ENCODE measurements at places on chromosomes 3 and 15.

DNA sequence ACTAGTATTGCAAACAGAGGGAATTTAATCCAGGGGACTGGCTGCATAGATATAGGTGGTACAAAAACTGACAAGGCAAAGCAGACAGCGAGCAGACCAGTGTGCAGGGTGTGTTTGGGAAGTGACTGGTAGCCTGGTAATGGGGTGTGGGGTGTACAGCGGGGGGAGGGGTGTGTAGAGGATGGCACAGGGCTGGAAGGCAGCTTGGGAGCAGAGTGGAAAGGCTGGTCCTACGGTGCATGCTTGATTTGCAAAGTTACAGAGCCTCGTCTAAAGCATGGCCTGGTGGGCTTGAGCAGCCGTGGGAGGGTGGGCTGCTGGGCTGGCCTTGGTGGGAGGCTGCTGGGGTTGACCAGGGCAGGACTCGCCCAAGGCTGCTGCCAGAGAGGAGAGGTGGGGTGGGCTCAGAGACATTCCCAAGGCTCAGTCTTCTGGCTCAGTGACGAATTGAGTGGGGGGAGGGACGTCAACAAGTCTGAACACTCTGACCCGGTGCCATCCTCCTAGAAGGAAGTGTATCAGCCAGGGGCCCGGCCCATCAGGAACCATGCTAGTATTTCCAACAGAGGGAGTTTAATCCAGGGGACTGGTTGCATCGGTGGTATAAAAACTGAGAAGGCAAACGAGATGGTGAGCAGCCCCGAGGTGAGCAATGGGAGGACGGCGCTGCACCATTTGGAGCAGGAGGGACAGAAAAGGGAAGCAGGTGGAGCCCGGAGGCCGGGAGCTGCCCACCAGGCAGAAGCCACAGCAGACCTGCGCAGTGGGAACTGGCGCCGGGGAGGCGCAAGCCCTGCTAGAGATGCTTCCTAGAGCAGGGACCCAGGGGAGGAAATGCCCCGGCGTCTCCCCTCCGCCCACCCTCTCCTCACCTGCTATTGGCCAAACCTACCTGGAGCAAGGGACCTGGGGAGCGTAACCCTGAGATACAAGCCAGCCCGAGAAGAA is 29.2 kb downstream of the CPN2 start:
- DNase-seq, result no peak

DNA sequence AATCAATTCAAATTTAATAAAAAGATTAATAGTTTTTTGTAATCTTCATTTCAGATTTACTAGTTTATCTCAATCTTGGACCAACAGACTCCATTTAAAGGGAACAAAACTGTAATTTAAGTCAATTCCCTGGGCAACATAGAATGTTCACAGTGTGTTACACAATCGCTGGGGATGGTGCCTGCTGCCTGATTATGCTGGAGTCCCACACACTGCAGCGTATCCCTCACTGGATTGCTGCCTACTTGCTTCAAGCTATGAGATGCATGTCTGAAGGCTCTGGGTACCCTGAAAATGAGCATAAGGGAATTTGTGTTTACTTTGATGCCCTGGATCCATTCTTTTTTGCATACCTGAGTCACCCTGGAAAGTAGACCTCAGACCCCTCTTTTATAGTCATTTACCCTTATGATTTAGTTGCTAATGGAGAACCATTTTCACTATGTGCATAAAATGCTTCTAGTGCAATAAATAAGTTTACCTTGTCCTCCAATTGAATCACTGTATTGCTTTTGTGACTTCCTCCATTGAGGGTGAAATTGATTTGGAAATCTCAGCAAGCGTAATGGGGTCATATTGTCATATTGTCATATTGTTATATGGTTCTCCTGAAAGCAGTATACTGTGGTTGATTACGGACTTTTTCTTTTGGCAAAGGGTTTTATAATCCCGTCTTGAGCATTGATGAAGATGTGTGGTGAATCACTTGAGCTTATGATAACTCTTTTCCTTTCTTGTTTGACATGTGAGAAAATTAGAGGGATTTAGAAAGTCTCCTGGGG is 35.9 kb downstream of the ITPR1 start:
- no peak for DNase-seq

GRCh38 chr15:25184356-25185155 is 229.8 kb downstream of the SNRPN start:
- DNase-seq, result no peak

DNA sequence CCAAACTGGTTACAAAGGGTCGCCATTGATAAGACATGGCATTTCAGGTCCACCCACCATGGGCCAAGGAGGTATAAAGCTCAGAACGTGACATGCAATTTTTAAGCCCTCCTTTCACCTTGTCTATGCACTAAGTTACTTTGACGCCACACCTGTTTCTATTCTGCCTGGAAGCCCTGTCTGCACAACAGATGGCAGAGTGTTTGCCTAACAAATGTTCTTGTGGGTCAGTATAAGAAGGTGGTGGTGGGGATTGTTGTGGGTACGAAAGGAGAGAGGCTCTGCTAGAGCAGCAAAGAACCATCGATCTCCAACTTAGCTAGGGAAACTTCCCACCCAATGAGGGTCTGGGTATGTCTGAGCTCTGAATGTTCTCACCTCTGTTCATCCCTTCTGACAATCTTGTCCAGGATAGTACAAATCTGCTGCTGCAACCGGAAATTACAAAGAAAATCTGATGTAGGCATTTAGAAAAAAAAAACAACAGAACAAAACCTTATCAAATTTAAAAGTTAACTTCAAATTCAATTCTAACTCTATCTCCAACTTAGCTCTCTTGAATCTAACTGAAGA is 945.0 kb upstream of the CFAP20DC start:
- DNase-seq, result no peak

GRCh38 chr3:129211772-129212171 is 28.1 kb upstream of the CNBP start:
- DNase-seq, result no peak

GRCh38 chr15:96792216-96792615 is 461.7 kb downstream of the NR2F2 start:
- no peak for DNase-seq

DNA sequence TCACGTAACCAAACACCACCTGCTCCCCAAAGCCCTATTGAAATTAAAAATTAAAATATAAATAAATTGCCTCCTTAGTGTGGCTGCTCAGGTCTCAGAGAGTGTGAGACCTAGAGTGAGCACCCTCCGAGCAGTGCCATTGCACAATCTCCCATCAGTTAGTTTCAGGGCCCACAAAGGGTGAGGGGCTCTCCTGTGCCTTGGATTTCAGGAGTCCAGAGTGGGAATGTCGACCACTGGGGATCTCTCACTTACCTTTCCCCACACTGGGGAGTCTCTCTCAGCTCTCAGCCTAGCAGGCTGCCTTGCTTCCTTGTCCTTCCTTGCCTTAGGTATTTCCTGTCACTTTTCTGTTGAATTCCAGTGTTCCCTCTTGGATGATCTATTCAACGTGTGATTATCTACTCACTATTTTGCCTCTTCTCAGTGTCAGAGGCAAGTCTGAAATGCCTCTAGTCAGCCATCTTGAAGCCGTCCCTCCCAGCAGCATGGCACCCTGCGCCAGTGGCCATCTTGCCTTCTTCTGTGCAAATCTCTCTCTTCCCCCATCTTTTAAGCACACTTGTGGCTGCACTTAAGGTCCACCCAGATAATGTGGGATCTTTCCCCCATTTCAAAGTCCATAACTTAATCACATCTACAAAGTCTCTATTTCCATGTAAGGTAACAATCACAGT is 119.3 kb downstream of the LRRK1 start:
- DNase-seq, result no peak

- no peak for DNase-seq
Measured at GRCh38 chr15:39878406-39878785, 41.7 kb downstream of the GPR176 start.

- DNase-seq, result no peak
Measured at GRCh38 chr3:33798113-33798417, 365 bp upstream of the PDCD6IP start.

GRCh38 chr15:33941279-33942063 is 26.8 kb upstream of the CHRM5 start:
- no peak for DNase-seq

GRCh38 chr3:51986010-51986947 is 2.9 kb downstream of the ACY1 start:
- no peak for DNase-seq

Data from activated CD4-positive, CD25-positive, alpha-beta regulatory T cell treated with anti-CD3 and anti-CD28 coated beads, Interleukin-2, amount 50 U/mL, for 16 hours (primary cell).